ENCODE measurements at places on chromosomes 4 and X. TPM values are rescaled to one million over a fixed set of nuclear protein-coding genes. Genes with fewer than 3 reads are reported as not detected.

- no peak for DNase-seq
Measured at GRCh38 chr4:42364266-42365053, 32.8 kb upstream of the SHISA3 start.

GRCh38 chr4:185881430-185881829, 69.4 kb upstream of the SORBS2 start:
- no peak for DNase-seq

- no peak for DNase-seq
Measured at GRCh38 chrX:12401252-12401651, 263.0 kb downstream of the FRMPD4 start.

DNA sequence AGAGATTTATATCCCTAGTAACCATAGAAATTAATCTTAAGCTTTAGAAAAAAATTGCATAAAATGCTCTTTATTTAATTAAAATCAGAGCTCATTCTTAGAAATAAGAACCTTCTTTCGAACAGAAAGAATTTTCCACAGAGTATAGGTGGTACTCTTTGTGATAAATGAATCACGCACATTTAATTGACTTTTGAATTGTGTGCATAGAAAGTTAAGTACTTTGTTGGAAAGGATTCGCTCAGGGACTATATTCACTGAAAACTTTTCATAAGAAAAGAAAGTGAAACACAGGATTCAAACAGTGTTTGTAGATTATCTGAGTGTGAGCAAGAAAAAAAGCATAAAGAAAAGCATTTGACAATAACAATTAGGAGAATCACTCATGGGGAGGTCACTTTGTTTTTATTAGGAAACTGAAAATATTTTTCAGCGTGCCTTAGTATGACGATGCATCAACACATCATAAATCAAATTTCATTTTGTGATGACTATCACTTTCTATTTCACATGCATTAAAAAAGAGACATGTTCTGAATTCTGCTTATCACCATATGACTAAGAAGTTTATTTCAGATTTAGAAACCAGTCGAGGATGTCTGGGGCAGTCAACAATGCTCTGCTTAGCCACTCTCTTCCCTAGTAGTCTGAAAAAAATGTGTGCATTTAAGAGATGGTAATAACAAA, 49.5 kb downstream of the STX18 start:
- no peak for DNase-seq

The GATA1 gene
- 0.48 TPM for polyA plus RNA-seq

GRCh38 chr4:184968784-184969201, 49.5 kb upstream of the HELT start:
- DNase-seq = no peak

All from left kidney (tissue), 8 donors.